ENCODE measurements at places on chromosomes 1 and 21.

- no peak for DNase-seq
These were observed 157.2 kb upstream of the KAZN start for GRCh38 chr1:14441302-14441741.

- DNase-seq, result no peak
These were observed 51.5 kb downstream of the SYT14 start for GRCh38 chr1:209989525-209989924.

DNA sequence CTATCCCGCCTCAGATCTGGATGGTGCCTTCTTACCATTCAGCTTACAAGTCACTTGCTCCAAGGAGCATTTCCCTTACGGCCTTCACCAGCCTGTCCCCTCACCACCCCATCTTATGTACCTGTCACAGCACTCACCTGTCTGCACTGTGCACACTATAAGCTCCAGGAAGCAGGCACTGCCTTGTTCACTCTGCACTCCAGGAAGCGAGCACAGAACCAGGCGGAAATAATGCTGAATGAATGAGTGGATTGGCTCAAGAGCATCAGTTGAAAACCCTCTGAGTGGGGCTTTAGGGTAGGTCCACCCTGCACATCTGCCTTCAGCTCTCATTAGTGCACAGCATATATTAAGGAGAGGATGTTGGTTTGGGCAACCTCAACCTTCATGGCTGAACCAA lies 8.9 kb upstream of the RYR2 start:
- no peak for DNase-seq

DNA sequence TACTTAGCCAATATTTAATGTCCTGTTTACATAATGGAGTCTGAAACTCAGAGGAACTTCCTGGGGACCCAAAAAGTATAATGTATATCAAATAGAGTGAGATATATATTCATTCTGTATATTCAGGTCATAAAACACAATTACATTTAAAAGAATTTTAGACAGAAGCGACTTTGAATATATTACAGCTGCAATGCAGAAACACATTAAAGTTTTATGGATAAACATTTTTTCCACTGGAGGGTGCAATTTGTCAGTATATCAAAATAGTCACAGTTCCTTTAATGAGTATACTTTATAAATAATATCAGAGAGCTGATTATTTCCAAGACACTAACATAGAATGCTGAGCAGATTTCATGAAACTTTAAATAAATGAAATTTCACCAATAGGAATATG lies 43.9 kb upstream of the CRB1 start:
- DNase-seq, result no peak

GRCh38 chr1:168285971-168286927 lies 5.6 kb downstream of the TBX19 start:
- no peak for DNase-seq

DNA sequence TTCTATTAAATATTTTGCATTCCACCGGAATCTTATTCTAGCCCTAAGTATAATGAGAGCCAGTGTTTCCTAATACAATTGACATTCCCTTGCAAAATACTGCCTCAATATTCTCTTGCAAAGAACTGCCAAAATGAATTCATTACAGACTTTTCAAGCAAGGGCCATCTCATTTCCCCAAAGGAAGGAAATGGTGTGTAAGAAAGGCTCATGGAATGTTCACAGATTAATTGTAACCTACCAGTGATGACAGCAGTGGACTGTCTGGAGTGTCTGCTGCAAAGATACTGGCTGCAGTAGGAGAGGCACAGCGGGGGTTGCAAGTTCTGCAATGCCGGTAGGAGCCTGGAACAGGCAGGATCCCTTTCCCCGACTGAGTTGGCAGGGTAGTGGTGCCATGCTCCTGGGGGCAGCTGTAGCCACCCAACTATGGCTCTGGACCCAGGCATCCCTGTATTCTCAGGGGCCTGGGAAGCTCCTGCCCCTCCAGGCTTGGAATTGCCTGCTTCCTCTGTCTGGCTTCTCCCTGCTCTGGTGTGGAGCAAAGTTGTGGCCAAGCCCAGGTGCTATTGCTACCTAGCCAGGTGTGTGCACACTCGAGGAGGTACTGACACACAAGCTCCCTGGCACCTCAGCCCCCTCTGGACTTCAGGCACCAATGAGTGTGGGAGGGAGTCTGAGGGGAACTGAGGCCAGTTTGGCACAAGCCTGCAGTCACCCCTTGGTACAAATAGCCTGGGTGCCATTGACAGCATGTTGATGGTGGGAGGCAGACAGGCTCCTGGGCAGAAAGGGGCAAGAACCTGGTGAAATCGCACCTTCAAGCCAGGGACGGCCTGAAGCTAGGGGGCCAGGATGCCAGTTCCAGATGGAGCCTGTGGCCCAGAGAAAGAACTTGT lies 1371.0 kb downstream of the KCNT2 start:
- DNase-seq, result no peak

GRCh38 chr1:11519629-11520031 lies 40.7 kb downstream of the DISP3 start:
- DNase-seq, result no peak

- DNase-seq, result no peak
These were observed 164.7 kb downstream of the SETD4 start for GRCh38 chr21:35895598-35895997.

GRCh38 chr1:43430831-43431230 lies 22.9 kb downstream of the HYI start:
- no peak for DNase-seq

DNA sequence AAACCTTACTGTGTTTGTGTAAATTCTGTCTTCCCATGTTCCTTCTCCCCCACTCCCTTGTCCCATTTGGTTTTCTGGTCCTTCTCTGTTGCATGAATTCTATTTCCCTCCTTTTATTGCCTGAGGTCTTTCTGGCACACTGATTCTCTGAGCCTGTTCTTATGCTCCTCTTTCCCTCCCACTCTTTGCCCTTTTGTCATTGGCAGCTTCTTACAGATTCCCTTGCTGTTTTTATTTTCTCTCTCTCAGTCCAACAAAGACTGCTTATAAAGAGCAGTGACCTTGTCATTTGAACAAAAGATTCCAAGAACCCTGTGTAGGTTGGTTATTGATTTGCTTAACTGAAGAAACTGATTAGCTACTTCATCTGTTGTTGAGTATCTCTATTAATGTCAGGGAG lies 49.7 kb downstream of the GPR52 start:
- no peak for DNase-seq

- no peak for DNase-seq
These were observed 6.8 kb upstream of the PARK7 start for GRCh38 chr1:7954683-7955082.

DNA sequence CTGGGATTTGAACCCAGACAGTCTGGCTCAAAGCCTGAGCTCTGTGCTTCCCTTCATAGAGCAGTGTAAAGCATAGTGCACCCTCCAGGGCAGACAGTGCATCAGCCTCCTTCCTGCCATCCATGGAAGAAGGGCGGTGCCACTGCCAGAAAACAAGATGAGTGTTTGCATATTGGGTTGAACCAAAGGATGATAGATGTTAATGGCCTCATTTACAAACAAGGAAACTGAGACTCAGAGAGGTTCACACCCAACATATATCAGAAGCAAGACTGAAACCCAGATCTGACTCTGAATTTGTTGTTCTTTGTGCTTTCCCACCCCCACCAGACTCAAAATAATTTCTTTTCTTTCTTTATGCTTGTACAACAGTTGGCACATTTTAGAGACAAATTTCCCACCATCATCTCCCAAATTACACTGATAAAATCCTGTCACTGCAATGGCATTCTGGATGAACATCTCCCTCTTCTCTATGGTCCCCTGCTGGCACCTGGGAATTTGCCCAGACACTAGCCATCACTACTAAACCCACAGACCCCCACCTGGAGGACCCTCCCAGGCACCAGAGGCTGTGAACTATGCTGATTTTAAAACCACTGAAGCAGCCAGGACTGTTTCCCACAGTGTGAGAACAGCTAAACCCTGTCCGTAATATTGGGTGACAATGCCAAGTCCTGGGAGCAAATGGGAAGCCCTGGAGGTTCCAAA lies 45.4 kb upstream of the MPZL1 start:
- no peak for DNase-seq

DNA sequence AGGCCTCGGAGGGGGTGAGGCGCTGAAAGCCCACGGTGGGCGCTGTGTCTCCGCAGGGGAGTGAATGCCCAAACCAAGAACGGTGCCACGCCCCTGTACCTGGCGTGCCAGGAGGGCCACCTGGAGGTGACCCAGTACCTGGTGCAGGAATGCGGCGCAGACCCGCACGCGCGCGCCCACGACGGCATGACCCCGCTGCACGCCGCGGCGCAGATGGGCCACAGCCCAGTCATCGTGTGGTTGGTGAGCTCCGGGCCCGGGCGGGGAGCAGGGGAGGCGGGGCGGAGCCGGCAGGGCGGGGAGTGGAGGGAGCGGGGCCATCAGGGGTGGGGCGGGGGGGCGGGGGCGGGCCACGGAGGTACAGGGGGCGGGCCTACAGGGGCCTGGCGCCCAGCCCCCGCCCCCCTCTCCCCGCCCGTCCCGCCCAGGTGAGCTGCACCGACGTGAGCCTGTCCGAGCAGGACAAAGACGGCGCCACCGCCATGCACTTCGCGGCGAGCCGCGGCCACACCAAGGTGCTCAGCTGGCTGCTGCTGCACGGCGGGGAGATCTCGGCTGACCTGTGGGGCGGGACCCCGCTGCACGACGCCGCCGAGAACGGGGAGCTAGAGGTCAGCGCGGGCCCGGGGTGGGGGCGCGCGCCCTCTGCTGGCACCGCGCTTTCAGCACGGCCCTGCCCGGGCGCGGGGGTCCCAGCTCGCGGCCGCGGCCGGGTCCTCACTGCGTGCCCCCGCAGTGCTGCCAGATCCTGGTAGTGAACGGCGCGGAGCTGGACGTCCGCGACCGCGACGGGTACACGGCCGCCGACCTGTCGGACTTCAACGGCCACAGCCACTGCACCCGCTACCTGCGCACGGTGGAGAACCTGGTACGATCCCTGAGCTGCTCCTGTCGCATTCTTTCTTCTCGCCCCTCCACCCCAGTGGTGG lies 15.9 kb downstream of the ESPN start:
- peak; percentile 77 for DNase-seq

DNA sequence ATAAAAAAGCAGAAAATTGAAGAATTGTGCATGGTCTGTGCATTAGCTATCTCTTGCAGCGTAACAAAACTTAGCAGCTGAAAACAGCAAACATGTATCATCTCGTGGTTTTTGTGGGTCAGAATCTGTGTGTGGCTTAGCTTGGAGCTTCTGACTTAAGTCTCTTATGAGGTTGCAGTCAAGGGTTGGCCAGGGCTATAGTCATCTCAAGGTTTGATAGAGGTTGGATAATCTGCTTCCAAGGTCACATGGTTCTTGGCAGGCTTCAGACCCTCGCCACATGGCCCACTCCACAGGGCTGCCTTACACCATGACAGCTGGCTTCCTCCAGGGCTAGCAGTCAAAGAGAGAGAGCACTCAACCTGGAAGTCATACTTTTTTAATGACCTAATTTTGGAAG lies 35.9 kb downstream of the CNST start:
- DNase-seq, result no peak

- DNase-seq, result no peak
These were observed 52.7 kb upstream of the SYNC start for GRCh38 chr1:32755098-32755809.

- DNase-seq, result no peak
These were observed 127.1 kb downstream of the S1PR1 start for GRCh38 chr1:101363891-101364318.
